Caudate nucleus (tissue), 63 donors: ENCODE measurements at places on chromosomes 1 and 21.

DNA sequence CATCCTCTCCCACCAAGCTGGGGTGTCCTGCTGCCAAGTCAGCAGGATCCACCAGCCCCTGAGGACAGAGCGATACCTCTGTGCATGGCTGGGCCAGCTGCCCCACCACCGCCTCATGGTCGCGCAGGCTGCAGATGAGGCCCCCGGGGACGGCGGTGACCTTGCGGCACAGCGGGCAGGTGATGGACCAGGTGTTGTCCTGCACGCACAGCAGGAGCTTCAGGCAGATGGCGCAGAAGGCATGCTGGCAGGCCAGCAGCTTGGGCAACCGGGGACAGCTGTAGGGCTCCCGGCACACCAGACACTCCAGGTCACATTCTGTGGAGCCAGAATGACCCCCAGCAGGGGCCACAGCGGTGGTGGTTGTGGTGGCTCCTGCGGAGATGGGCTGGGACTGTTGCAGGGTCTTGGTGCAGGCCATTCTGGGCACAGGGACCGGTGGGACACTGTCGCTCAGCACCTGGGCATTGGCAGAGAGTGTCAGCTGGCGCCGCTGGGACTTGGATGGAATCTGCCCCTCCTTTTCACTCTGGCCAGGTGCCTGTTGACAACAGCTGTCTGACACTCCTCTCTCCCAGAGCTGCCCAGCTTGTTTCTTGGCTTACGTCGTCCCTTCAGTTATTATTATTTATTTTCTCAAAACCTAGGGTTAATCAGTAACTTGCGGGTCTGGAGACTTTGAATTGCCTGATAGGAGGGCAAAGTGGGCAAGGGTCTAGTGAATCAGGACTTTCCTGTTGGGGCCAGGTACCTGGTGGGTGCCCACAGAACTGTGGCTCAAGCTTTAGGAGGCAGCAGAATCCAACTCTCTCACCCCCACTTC lies at the start of gene RNF186:
TSS of gene RNF186 (minus strand) at position 603 of the 823 bp plus-strand sequence. CDS start at position 421, 182 bp downstream.
- DNase-seq = no peak

GRCh38 chr1:8047686-8048445 lies 21.8 kb upstream of the ERRFI1 start:
- DNase-seq = no peak

- DNase-seq = no peak
Observed at GRCh38 chr1:24932284-24932683, 2.2 kb upstream of the RUNX3 start.

DNA sequence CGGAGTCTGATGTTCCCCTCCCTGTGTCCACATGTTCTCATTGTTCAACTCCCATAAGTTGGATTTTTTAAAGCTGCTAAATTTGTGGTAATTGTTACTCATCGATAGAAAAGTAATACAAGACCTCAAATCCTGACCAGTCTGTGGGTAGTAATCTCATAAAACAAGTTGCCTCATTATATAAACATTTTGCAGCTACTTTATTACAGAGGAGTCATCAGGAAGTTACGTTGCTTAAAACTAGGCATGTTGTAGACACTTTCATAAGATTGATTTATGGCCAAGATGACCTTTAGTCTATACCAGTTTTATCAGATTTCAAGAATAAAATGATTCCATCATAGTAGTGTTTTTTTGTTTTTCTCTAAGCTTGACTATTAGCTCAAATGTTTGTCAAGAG lies 208.8 kb downstream of the GIPC2 start:
- DNase-seq = no peak

DNA sequence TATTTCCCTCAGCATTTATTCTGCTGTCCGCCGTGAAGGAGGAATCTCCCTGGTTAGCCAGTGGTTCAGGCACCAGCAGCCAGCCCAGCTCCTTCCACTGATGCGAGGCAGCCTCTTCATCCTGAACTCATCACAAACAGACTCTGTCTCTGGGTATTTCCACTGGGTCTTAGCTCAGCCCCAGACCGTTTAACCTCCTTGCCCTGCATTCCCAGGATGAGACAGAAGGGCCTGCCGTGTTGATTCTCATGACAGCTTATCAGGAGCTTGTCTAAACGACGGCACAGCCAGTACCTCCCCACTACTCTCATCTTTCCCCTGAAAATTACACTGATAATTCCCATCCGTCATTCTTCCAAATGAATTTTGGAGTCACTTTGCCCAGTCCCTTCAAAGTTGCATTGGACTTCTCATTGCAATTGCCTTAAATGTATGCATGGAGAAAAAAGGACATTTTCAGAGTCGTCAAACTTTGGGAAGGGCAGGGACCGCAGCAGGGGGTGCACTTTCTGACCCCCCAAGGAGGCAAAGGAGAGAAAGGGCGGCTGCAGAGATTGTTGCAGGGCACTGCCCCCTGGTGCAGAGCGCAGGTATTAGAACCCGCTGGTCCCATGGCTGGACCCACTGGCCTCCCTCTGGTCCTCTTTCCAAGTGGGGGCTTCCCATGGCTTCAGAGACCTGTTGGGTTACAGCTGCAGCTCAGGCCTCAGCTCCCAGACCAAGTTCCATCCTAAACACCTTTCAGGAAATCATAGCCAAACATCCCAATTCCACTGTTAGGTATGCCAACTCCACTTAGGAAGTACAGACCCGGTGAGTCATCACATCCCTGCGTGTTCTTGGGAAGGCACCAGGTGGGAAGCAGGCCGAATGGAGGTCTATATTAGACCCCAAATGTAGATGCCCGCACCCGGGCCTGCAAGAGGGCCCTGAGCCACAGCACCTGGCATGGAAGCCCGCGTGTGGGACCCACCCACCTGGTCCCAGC lies 3.7 kb upstream of the MEGF6 start:
- no peak for DNase-seq

GRCh38 chr1:108502624-108503023 lies 52.5 kb downstream of the NBPF6 start:
- DNase-seq = no peak

DNA sequence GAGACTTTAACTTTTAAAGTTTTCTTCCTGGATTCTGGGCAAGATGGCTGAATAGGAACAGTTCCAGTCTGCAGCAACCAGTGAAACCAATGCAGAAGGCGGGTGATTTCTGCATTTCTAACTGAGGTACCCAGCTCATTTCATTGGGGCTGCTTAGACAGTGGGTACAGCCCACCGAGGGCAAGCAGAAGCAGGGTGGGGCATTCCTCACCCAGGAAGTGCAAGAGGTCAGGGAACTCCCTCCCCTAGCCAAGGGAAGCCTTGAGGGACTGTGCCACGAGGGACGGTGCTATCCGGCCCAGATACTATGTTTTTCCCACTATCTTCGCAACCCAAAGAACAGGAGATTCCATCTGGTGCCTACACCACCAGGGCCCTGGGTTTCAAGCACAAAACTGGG lies 121.0 kb downstream of the VAV3 start:
- no peak for DNase-seq

GRCh38 chr21:25983745-25984144 lies 186.8 kb downstream of the APP start:
- no peak for DNase-seq

- DNase-seq = no peak
Observed at GRCh38 chr1:23732363-23733224, 10.7 kb upstream of the ELOA start.

- DNase-seq = peak; percentile 38
Observed at GRCh38 chr1:213987422-213987926, 299 bp upstream of the PROX1 start.

DNA sequence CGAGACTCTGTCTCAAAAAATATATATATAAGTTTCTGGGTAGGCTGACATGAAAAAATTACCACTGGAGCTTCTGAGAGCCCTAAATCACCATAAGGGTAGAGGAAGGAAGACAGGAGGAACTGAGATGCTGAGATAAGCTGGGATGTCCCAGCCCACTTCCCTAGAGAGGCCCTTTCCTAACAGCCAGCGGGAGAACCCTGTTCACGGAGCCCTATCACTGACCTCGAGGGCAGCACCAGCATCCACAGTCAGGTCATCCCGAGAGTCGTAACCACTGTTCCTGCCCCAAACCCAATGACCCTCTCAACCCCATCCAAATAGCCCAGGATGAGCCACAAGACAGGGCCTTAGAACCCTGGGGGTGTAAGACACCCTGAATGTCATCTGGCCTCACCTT lies 77.5 kb downstream of the CD34 start:
- DNase-seq = no peak

DNA sequence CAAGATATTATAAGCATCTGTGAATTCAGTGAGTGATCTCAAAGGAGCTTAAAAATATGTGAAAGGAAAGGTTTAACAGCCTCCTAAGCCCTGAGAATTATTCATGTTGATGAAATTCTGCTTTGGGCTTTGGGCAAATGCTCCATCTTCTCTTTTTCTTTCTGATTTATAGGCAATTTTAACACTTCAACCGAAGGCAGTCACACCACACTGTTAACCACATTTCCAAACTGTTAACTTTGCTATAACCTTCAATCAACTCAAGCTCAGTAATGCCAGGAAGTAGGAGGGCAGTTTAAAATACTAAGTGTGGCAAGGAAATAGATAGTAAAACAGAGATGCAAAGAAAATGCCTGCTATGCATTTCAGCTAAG lies 54.4 kb upstream of the NEK7 start:
- DNase-seq = no peak

DNA sequence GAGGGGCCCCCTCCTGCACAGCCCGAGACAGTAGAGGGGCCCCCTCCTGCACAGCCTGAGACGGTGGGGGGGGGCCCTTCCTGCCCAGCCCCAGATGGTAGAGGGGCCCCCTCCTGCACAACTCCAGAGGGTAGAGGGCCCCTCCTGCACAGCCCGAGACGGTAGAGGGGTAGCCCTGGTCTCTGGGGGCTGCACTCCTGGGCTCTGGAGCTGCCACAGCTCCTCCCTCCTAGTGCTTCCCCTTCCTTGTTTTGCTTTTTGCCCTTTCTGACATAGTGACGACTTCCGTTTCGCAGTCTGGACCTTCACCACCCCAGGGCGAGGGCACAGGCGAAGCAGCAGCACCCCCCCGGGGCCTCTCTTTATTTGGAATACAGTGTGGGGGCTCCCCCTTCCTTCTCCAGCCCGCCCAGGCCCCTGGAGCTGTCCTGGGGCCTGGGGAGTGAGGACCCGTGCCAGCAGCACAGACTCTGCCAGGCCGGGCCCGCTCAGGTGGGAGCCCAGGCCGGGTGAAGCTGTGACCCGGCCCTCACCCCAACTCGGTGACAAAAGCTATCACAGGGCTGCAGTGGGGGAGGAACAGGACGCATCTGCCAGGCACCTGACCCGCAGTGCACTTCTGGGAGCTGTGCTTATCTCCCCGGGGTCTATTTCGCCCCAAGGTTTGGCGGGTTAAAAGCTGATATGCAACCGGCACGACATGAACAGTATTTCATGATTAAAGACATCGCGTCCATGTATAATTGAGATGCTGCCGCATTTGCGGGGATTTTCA lies 1.1 kb upstream of the PRXL2B start:
- DNase-seq = peak; percentile 52

GRCh38 chr21:44598061-44598460 lies 2.3 kb upstream of the KRTAP10-7 start:
- DNase-seq = no peak

- no peak for DNase-seq
Observed at GRCh38 chr1:6134206-6134605, 45.9 kb downstream of the CHD5 start.

- no peak for DNase-seq
Observed at GRCh38 chr1:185440877-185441276, 123.8 kb upstream of the IVNS1ABP start.

GRCh38 chr1:217088521-217089284 lies 365.5 kb upstream of the ESRRG start:
- no peak for DNase-seq
